ENCODE measurements at places on chromosomes 13 and 19. TPM values are rescaled to one million over a fixed set of nuclear protein-coding genes. Genes with fewer than 3 reads are reported as not detected.

C5AR1 gene
- not detected for total RNA-seq

- peak; percentile 73 for DNase-seq
Measured at GRCh38 chr19:1232652-1233072, 5.1 kb downstream of the CBARP start.

DNA sequence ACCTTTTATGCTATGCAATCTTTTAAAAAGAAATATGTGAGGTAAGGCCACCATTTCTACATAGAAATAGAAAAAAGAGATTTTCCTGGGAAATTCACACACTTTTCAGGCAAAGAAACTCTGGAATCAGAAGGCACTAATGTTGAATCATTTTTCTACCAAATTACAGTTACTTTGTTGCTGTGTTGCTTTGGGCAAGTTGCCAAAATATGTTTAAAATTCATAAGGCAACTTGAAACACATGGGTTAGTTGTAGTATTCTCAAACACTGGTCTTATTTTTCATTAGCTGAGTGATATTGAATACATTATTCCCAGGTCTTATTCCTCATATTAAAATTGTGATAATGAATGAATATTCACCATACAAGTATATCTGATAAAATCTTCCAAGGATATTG, 195.0 kb upstream of the SLITRK1 start:
- no peak for DNase-seq

- DNase-seq, result no peak
Measured at GRCh38 chr13:38542601-38543000, 144.3 kb upstream of the FREM2 start.

- peak; percentile 28 for DNase-seq
Measured at GRCh38 chr19:46624958-46625661, at the start of gene PTGIR. Gene PTGIR, minus strand, starts transcription at chr19:46625089. Its CDS starts 864 bp downstream, at chr19:46624225.

DKKL1 gene
- total RNA-seq, result 0.33 TPM
